ENCODE measurements at places on chromosomes 1 and 21.

DNA sequence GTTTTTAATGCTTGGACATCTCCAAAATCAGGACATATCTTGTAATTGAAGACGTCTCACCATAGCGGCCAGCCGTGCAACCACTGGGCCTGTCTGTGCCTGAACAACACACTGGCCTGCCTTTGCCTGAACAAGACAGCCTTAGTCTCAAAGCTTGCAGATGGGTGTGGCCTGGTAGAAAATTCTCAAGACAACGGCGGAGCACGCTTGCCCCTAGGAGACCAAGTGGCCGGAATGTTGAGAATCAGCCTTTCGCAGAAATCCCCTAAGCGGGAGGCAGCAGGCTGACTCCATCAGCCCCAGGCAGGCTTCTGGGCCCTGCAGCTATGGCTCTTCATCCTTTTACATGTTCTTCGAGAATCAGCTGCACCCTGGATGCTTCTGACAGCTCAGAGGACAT, 98.0 kb upstream of the C1orf174 start:
- DNase-seq = no peak

DNA sequence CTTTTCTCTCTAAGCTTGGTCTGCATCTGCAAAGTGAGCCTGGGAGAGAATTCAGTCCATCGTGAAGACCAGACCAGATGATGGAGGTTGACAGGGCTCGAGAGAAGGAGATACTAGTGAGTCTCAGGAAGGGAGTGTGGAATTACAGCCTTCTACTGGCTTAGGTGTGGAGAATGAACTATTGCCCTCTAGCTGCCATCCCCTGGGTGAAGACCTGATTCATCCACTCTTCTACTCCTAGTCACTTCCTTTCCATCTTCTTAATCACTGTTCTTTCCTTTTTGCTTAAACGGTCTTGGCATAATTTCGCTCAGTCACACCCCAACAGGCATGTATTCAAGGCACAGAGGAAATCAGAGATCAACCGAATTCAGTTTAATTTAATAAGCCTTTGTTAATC, 34.0 kb upstream of the HSD17B7 start:
- no peak for DNase-seq

DNA sequence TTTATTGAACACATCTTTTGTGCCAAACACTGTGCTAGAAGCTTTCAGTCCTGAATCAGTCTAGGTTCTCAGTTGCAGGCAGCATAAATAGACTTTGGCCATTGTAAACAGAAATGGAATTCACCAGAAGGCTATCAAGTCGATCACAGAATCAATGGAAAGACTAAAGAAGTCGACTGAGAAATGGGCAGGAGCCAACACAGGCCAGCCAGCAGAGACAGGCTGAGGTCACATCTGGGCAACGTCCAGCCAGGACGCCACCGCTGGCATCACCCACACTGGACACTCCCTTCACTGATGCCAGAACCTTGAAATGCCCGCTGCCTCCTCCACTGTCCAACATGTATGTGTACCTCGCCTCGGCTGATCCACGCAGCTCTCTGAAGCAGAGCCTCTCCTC, 5.5 kb upstream of the CNTN2 start:
- no peak for DNase-seq

DNA sequence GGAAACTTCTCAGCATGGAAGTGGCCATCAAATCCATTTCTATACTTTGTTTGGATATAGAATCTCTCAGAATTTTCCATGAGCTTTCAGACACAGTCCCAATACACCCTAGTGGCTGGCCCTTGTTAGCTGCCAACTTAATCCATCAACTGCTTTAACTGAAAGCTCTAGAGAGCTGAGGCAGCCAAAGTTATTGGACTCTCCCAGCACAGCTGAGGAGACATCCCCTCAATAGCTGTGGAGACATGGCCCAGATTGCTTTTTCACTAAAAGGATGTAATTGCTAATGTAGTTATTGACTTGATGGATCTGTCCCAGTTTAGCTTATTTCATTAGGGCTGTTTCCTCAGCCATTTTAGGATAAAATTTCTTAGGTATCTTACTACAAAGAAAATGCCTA, 94.8 kb upstream of the PRMT6 start:
- DNase-seq = no peak

- peak; percentile 44 for DNase-seq
Measured at GRCh38 chr1:97137862-97138514, 416.4 kb downstream of the PTBP2 start.

- DNase-seq = no peak
Measured at GRCh38 chr1:64038119-64038518, 165.3 kb upstream of the UBE2U start.

- no peak for DNase-seq
Measured at GRCh38 chr1:204889681-204890383, 19.2 kb downstream of the NFASC start.

DNA sequence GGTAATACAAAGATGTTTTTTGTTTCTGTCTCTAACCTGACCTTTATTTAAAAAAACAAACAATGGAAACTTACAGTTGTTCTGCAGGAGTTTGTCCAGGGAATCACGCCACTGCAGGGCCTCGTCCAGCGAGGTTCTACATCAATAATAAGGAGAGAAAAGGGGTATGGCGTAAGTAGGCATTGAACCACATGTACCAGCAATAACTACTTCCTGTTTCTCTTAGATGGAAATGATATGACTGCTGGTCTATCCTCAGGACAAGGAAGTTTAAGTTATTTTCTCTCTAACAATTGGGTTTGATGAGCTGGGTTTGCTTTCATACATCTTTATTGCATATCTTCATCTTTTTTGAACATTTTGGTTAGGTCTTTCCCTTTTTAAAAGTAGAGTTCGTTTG, 40.9 kb downstream of the RGS5 start:
- no peak for DNase-seq

- no peak for DNase-seq
Measured at GRCh38 chr1:115063228-115063901, 25.9 kb downstream of the TSPAN2 start.

GRCh38 chr1:8639148-8639547, 178.3 kb downstream of the RERE start:
- DNase-seq = no peak

DNA sequence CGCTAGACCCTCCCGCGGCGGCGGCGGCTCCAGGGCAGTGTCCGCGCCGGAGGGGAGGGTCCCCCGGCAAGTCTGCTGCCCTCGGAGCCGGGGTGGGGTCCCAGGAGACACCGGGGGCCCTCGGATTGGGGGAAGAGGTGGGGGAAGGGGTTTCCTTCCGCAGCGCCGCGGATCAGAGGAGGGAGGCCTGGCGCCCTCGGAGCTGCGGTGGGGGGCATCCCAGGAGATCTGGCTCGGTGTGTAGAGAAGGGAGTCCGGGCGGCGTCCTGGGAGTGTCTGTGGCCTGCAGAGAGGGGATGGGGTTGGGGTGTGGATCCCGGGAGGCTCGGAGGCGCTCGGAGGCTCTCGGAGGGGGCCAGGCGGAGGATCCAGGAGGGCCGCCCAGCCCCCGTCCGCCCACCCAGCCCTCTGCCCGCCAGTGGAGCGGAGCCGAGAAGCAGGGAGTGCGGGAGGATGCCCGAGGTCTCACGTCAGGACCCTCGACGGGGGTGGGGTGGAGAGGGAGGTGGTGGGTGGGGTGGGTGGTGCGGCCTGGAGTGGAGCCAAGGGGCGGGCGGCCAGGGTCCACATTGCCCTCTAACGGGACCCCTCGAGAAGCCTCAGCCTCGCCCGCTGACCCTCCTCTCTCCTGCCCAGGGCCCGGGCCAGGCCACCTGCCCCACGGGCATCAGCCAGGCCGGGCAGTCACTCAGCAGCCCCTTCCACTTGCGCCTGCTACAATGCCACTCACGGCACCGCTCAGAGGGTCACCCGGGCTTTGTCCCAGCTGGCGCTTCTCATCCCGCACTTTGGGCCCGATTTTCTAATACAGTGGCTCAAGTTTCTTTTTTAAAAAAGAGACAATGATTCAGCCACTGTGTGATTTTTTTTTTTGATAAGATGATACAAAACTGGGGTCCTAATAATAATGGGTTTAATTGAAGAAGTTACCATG, 60.2 kb upstream of the ARHGEF16 start:
- DNase-seq = no peak

DNA sequence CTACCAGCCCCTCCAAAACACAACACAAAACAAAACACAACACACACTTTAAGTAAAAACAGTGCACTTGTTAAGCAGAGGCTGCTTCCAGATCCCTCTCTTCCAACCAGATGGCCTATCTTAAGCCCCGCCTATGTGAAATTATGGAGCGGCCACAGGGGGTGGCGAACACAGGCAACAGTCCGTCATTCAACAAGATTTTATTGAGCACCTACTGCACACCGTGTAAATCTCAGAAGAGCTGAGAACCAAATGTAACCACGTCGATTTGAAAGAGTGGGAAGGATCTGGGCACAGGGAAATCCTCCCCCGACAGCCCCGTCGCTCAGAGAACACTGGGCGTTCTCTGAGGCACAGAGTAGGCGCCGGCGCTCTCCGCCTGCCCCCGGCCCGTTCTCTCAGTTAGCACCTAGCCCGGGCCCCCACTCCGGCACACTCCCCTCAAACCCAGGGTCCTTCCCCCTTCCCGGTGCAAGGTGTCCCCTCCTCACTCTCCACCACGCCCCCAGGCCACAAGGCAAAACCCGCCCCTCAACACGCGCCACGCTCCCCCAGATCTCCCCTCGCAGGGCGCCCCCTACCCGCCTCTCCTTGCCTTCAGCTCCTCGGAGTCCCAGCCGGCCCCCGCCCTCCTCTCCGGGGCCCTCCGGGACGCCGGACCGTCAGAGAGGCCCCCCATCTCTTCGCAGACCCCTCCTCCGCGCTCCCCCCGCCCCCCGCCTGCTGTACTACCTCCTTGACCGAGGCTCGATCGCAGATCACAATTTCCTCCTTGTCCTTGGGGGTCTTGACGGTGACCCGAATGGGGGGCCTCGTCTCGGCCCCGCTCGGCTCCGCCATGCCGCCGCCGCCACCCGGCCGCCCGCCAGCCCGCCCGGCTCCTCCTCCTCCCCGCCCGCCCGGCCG, 483 bp downstream of the UBQLN4 start:
- no peak for DNase-seq

GRCh38 chr21:26457817-26458216, 115.3 kb downstream of the CYYR1 start:
- no peak for DNase-seq

DNA sequence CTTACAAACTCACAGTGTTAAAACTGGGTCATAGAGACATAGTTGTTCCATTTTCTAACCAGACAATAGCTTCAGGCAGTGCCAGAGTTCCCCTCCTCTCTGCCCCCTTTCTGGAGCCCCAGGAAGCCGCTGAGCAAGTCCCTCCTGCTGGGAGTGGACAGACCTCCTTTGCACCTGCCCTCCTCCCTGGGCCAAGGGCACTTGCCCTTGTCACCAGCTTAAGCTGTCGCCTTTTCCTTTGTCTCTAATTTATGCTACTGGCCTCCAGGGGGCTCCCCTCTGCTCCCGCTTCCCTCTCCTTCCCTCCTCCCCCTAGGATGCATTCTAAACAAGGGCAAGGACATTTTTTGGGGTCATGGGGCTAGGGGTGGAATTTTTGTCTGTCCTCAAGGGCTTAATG, 182.4 kb downstream of the MIS18A start:
- no peak for DNase-seq

GRCh38 chr21:41579692-41580091, 71.7 kb upstream of the TMPRSS2 start:
- DNase-seq = no peak

DNA sequence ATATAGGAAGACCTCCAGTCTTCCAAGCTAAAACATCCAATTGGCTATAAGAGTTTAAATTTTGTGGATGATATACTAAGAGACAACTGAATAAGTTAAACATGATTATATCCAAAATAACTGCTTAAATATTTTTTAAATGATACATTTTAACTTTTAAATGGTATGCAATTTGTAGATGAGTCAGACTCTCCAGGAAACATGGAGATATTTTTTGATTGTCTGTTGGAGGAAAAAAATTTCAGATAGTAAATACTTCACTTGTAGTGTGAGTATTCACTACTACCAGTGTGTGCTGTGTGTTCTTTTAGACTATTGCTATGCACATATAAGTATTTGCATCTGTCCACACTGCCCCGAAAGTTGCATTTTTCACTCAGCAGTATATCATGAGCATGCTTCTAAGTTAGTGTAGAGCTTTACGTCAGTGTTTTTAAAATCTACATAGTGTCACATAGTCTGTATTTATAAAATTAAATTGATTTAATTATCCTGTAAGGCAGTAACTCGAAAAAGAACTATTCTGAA, 91.1 kb downstream of the USP25 start:
- no peak for DNase-seq

DNA sequence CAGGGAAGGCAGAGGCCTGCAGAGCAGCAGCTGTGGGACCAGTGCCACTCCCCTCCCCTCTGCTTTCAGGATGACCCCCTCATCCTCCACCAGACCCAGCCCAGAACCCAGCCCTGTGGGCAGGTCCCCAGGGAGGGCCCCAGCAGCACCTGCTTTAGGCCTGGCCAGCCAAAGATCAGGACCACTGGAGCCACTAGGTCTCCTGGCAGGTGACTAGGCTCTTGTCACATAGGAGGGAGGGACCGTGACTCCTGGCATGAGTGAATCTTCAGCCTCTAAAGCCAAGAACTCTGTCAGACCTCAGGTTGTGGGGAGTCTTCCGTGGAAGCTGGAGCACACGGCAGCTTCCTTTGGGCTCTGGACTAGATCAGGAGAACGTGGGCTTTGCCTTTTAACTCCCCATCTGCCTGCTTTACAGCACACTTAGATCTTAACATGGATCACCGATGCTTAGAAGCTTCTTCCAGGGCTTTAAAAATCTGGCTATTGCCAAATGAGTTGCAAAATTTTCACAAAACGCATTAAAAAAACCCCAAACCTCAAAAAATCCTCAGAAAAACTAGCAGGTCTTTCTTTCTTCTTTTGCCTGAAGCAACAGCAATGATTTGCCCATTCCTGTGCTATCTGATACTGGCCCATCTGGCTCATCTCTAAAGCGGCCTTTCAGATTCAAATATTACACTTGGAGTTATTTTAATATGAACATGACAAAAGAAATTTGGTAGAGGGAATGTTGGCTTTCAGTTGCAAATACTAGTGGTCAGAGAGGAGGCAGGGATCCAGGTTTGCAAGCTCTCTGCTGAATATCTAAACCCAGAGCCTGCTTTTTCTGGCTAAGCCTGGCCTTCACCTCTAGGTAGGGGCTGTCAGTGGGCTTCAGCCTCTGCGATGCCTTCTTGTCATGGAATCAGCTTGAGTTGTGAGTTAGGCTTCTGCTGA, 235.2 kb downstream of the SDCCAG8 start:
- no peak for DNase-seq

- no peak for DNase-seq
Measured at GRCh38 chr1:30283199-30283962, 440.0 kb downstream of the MATN1 start.

DNA sequence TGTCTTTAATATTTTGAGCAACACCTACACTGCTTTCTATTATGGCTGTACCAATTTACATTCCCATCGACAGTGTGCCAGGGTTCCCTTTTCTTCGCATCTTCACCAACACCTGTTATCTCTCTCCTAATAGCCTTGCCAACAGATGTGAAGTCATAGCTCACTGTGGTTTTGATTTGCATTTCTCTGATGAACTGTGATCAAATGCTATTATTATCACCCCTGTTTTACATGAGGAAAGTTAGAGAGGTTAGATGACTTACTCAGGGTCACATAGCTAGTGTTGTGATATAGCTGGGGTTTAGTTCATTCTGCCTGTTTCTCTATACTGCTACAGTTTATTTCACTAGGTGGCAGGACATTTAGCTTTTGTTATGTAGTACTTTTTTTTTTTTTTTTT, 204.1 kb downstream of the FMN2 start:
- DNase-seq = no peak

Measured in prostate gland (tissue), 2 donors.